ENCODE measurements at places on chromosomes 1 and 21. TPM values are rescaled to one million over a fixed set of nuclear protein-coding genes. Genes with fewer than 3 reads are reported as not detected.
A peak's percentile ranks its signal among the peaks of the same experiment; 100 is the strongest.

GRCh38 chr1:215986401-215986800, 419.3 kb downstream of the KCTD3 start:
- no peaks in the 10 kb centered on the region for H3K4me1 ChIP-seq
- DNase-seq: no peak
- H3K36me3 ChIP-seq: no peaks in the 10 kb centered on the region
- no peak overlapping the region for H3K4me3 ChIP-seq

DNA sequence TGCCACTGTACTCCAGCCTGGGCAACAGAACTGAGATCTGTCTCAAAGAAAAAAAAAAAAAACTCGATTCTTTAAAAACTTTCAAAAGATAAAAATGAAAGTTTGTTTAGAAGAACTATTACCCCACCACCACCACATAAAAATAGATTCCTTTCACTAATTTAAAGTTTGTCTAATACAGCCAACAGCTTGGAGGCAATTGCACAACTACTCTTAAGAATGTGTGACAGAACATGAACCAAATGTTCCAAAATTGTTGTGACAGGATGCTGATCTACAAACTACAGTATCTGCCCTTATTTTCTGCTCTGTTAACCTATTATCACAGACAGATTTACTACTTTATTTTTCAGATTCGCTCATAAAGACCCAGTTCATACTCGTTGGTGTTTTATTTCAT, 5.5 kb upstream of the TGFBR3 start:
- H3K4me1 ChIP-seq: no peaks in the 10 kb centered on the region
- H3K27me3 ChIP-seq: no peaks in the 10 kb centered on the region
- no peaks in the 10 kb centered on the region for H3K36me3 ChIP-seq
- no peak overlapping the region for H3K27ac ChIP-seq
- DNase-seq: no peak

GRCh38 chr1:101238031-101238628, 1.3 kb downstream of the S1PR1 start:
- DNase-seq: peak; percentile 57
- peak overlapping the region; percentile 67 for H3K4me3 ChIP-seq
- peaks cover 9% of the 10 kb centered on the region for H3K4me1 ChIP-seq
- H3K27ac ChIP-seq: no peak overlapping the region
- no peaks in the 10 kb centered on the region for H3K27me3 ChIP-seq

DNA sequence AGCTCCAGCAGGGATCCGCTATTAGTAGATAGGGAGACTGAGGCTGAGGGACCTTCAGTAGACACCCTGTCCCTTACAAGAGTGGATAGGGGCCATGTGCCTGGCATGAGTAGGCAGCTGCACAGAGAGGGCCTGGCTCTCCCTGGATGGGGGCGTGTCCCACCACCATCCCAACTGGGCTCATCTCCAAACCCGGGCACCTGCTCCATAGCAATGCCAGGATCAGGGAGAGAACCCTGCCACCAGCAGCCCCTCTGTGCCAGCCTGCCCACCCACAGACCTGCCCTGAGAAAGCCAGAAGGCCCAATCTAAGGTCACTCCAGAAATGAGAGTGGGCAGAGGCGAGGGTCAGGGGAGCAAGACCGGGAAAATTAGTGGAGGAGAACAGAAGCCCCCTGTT, 121.3 kb downstream of the GRIK3 start:
- no peaks in the 10 kb centered on the region for H3K36me3 ChIP-seq
- no peaks in the 10 kb centered on the region for H3K4me1 ChIP-seq
- H3K27me3 ChIP-seq: peaks cover 22% of the 10 kb centered on the region
- no peak overlapping the region for H3K4me3 ChIP-seq
- no peak overlapping the region for H3K27ac ChIP-seq

- no peak overlapping the region for H3K27ac ChIP-seq
- H3K27me3 ChIP-seq: no peaks in the 10 kb centered on the region
- no peak for DNase-seq
- H3K4me1 ChIP-seq: peaks cover 16% of the 10 kb centered on the region
- no peaks in the 10 kb centered on the region for H3K36me3 ChIP-seq
Measured at GRCh38 chr21:35298757-35299156, 249.7 kb upstream of the RUNX1 start.

- H3K36me3 ChIP-seq: no peaks in the 10 kb centered on the region
- no peak overlapping the region for H3K4me3 ChIP-seq
- no peak for DNase-seq
- no peaks in the 10 kb centered on the region for H3K27me3 ChIP-seq
Measured at GRCh38 chr1:106897976-106898375, 158.5 kb upstream of the PRMT6 start.

GRCh38 chr1:92346866-92347640, 48.2 kb downstream of the RPAP2 start:
- no peaks in the 10 kb centered on the region for H3K4me1 ChIP-seq
- no peak overlapping the region for H3K27ac ChIP-seq
- no peak for DNase-seq
- H3K4me3 ChIP-seq: no peak overlapping the region

DNA sequence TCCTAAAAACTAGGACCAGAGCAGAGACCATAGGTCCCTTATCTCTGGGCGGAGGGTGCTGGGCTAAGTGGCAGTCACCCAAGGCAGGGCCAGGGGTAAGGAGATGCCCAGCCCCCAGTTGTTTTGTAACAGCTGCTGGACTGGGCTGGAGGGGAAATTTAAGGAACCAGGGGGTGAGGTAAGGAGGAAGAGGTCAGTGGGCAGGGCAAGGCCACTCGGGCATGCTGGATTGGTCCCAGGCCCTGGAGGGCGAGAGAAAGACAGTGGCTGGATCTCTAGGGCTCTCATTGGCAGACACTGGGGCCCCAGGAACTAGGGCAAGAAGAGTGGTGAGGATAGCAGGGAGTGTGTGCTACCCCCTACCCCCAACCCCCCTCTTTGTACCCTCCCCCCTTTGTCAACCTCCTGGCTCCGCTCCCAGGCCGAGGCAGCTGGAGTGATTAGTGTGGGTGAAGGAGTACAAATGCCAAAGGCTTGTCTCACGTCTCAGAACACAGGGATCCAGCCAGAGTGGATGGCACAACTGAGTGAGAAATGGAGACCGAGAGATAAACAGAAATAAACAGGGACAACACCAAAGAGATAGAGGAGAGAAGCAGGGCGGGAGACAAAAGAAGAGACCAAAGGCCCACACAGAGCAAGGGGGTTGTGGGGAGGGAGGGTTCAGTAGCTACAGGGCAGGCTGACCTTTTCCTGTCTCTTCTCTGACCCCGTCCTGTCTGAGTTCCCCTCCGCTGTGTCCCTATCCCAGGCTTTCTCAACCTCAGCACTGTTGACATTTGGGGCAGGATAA, 20.5 kb upstream of the THRAP3 start:
- peak overlapping the region; percentile 49 for H3K4me3 ChIP-seq
- H3K27ac ChIP-seq: peak overlapping the region; percentile 82
- H3K36me3 ChIP-seq: no peaks in the 10 kb centered on the region

DNA sequence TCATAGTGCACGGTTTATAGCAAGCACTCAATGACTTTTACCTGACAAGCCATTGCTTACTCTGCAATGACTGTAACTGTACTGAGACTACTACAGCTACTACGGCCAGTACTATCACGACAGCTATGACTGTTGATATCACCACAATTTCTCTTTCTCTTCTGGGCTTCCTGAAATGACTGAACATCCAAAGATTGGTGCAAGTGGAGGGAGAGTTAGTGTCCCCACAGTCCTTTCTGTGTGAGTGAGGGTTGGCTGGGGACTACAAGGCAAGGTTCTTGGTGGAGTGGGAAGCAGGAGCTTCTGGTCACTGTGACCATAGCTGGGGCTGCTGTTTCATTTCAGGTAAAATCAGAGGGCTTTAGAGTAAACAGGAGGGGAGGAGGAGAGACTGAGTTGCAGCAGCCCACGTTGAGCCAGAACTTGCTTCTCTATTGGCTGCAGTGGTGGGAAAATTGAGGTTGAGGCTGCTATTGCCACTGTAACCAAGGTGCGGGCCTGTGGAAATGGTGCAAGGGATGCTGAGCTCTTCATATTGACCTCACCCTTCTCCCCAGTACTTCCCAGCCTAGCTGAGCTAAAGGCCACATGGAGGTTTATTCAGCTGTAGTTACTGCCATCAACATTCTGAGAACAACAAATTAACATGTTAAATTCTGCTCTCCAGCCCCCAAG, 14.1 kb upstream of the IL10 start:
- H3K4me3 ChIP-seq: no peak overlapping the region
- no peak for DNase-seq
- H3K4me1 ChIP-seq: peaks cover 20% of the 10 kb centered on the region
- no peak overlapping the region for H3K27ac ChIP-seq

- no peak overlapping the region for H3K4me3 ChIP-seq
- H3K27me3 ChIP-seq: no peaks in the 10 kb centered on the region
- no peaks in the 10 kb centered on the region for H3K36me3 ChIP-seq
- peaks cover 8% of the 10 kb centered on the region for H3K4me1 ChIP-seq
- no peak overlapping the region for H3K27ac ChIP-seq
- no peak for DNase-seq
Measured at GRCh38 chr1:171134204-171134923, 43.7 kb downstream of the FMO3 start.

DNA sequence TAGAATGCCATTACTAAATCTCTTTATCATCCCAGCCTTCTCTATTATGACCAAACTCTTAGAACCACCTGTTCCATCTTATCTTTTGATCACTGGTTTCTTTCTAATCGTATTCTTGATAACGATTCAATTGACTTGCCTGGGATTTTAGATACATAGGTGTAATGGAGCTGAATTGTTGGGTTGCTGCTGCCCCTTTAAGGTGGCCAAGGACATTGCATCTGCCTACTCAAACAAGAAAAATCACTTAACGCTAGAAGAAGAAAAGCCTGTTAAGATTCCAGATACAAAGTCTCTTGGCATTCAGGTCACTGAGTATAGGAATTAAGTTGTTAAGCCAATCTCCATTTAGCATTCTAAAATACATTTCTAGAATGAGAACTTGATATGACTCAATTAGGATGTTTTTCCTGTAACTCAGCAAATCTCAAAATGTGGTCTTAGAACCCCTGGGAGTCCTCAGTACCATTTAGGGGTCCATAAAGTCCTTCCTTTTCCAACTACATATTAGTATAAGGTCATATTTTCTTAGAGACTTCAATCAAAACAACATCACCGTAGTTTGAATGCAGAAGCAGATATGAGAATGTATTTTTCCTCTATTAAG, 12.4 kb downstream of the NEXN start:
- H3K27ac ChIP-seq: no peak overlapping the region
- no peaks in the 10 kb centered on the region for H3K4me1 ChIP-seq
- H3K4me3 ChIP-seq: no peak overlapping the region
- H3K27me3 ChIP-seq: no peaks in the 10 kb centered on the region
- no peaks in the 10 kb centered on the region for H3K36me3 ChIP-seq
- peak; percentile 14 for DNase-seq

GRCh38 chr1:172513479-172513878, 19.5 kb upstream of the SUCO start:
- H3K27me3 ChIP-seq: no peaks in the 10 kb centered on the region
- H3K27ac ChIP-seq: no peak overlapping the region
- no peaks in the 10 kb centered on the region for H3K36me3 ChIP-seq
- peaks cover 4% of the 10 kb centered on the region for H3K4me1 ChIP-seq
- DNase-seq: peak; percentile 44

- H3K4me3 ChIP-seq: peak overlapping the region; percentile 98
- DNase-seq: no peak
- H3K27ac ChIP-seq: no peak overlapping the region
Measured at GRCh38 chr1:64745986-64746940, 1.4 kb downstream of the RAVER2 start.

DNA sequence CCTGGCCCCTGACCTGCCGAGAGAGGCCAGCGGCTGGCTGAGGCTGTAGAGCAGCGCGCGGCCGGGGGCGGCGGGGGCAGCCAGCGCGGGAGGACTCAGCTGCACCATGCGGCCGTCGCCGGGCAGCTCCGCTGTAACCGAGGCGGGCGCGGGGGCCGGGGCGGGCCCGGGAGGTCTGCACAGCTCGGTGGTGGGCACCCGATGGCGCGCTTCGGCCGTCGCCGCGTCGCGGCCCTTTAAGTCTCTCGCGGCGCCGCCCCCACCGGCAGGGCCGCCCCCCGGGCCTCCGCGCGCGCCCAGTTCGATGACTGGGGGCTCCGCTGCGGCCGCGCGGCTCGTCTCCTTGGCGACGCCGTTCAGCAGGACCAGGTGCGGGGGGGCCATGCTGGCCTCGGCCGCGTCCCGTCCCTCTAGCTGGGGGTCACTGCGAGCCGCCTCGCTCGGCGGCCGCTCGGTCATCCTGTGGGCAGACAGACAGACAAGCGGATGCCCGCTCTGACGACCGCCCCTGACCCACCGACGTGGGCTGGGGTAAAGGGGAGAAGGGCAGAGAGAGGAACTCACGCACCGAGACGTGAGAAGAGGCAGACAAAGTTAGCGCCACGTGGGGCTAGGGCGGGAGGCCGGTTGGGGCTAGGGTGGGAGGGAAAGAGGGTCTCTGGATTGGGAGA, 6.5 kb downstream of the TAL1 start:
- peak overlapping the region; percentile 60 for H3K4me3 ChIP-seq
- H3K4me1 ChIP-seq: no peaks in the 10 kb centered on the region
- no peak overlapping the region for H3K27ac ChIP-seq

GRCh38 chr1:18612073-18612472, 18.6 kb upstream of the PAX7 start:
- H3K36me3 ChIP-seq: no peaks in the 10 kb centered on the region
- DNase-seq: no peak
- no peaks in the 10 kb centered on the region for H3K4me1 ChIP-seq
- peaks cover 8% of the 10 kb centered on the region for H3K27me3 ChIP-seq
- H3K4me3 ChIP-seq: no peak overlapping the region

- no peak overlapping the region for H3K4me3 ChIP-seq
- no peaks in the 10 kb centered on the region for H3K36me3 ChIP-seq
- no peak for DNase-seq
- H3K27me3 ChIP-seq: 0 out of 2 replicates have a peak, but pooled peaks cover 2% of the 10 kb centered on the region
- no peaks in the 10 kb centered on the region for H3K4me1 ChIP-seq
- no peak overlapping the region for H3K27ac ChIP-seq
Measured at GRCh38 chr1:98188774-98189173, 267.9 kb upstream of the DPYD start.

GRCh38 chr1:41673806-41674205, 189.3 kb upstream of the EDN2 start:
- H3K36me3 ChIP-seq: no peaks in the 10 kb centered on the region
- H3K4me1 ChIP-seq: peaks cover 66% of the 10 kb centered on the region
- H3K27ac ChIP-seq: peak overlapping the region; percentile 86
- H3K27me3 ChIP-seq: no peaks in the 10 kb centered on the region
- H3K4me3 ChIP-seq: no peak overlapping the region

GRCh38 chr1:6039031-6039430, 6.7 kb upstream of the KCNAB2 start:
- no peaks in the 10 kb centered on the region for H3K36me3 ChIP-seq
- no peak for DNase-seq
- peaks cover 30% of the 10 kb centered on the region for H3K27me3 ChIP-seq
- no peaks in the 10 kb centered on the region for H3K4me1 ChIP-seq
- H3K4me3 ChIP-seq: no peak overlapping the region

GRCh38 chr1:97608272-97608671, 312.6 kb downstream of the DPYD start:
- no peaks in the 10 kb centered on the region for H3K36me3 ChIP-seq
- DNase-seq: no peak
- H3K27me3 ChIP-seq: no peaks in the 10 kb centered on the region
- no peak overlapping the region for H3K4me3 ChIP-seq
- H3K4me1 ChIP-seq: no peaks in the 10 kb centered on the region
- no peak overlapping the region for H3K27ac ChIP-seq

TRPM2 gene
- 0.61 TPM for total RNA-seq

RHCE gene
- total RNA-seq: 0.28 TPM

OR10J1 gene
- total RNA-seq: not detected

OR1C1 gene
- total RNA-seq: not detected

CD2 gene
- not detected for total RNA-seq

SERPINC1 gene
- total RNA-seq: 0.22 TPM

SMG7 gene
- total RNA-seq: 19.1 TPM

KCNJ10 gene
- total RNA-seq: 0.14 TPM

FABP3 gene
- total RNA-seq: 6.1 TPM

SELE gene
- total RNA-seq: not detected

S100B gene
- 0.25 TPM for total RNA-seq

ERG gene
- not detected for total RNA-seq

CCDC30 gene
- 0.40 TPM for total RNA-seq

TMIGD3 gene
- total RNA-seq: not detected

AMY1B gene
- not detected for total RNA-seq

Data from SJCRH30 (cell line).